ENCODE measurements at places on chromosomes 2 and 18.

DNA sequence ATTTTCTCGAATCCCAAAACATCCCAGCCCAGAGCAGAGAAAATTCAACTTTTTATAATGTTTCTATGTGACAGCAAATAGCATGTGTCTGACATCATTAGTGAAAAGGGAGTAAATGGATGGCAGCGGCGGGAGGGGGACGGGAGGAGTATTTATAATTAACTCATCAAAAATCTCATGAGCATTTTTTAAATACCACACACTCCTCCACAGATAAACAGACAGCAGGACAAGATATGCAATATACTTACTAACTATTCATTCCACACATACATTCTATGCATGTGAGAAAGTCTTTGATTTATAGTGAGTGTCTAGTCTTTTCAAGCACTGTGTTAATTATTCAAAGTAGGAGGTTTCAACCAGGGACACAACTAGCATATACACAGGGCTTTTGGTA, 107.6 kb downstream of the LRP2 start:
- no peak for DNase-seq

DNA sequence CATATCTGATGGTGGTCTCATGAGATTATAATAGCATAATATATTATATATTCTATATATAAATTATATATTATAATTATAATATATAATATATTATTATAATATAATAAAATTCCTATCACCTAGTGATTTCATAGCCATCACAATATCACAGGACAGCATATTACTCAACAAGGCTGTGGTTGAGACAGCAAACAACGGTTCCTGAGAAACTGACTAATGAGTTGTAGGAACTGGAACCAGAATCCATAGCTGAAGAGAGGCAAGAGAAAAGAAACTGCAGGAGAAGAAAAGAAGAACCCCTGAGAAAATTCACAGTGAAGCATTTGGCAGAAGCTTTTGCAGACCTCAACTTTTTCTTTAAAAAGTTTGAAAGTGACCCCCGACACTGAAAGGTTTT, 84.0 kb downstream of the BCL2L11 start:
- DNase-seq = no peak

DNA sequence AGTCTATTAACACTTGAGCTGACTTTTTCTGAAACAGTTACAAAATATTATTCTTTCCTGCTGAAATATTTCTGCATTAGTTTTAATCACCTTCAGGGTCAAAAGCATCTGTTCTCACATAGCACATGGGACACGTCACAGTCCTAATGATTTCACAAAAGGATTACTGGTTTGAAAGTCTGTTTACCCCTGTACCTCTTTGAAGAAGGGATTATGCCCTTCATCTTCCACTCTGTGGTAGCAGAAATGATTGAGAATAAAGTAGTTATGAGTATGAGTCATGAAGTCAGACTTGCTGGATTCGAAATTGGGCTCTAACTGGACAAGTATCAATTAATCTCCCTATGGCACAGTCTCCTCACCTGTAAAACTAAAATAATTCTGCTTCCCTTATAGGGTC, 121.2 kb downstream of the SATB2 start:
- DNase-seq = no peak

GRCh38 chr18:62725896-62726295, 10.6 kb downstream of the PHLPP1 start:
- no peak for DNase-seq

DNA sequence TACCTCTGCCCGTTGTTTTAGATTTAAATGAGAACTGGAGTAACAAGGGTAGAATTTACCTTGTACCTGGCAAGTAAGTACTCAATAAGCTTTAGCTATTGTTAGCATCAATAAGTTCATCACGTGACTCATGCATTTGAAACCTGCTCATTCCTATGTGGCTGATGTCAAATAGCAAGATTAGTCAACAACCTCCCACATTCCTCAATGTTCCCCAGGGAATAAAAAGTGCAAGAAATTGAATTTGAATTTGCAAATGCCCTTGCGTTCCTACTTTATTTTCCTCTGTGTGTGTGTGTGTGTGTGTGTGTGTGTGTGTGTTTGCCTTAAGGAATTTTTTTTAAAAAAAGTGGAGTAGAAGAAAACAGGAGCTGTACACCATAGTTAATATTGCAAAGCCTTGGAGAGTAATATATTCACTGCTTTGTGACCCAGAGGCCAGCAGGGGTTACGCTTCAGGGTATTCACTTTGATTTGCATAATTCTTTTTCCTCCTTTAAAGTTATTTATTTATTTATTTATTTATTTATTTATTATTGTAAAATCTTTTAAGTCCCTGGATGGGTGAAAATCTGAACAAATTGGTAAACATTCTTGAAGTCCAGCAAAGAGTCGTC, 43.9 kb upstream of the DNAH7 start:
- no peak for DNase-seq

GRCh38 chr2:231463698-231464575, at the start of gene NCL:
TSS of gene NCL (minus strand) at chr2:231464484. CDS start at chr2:231464353, 131 bp downstream.
- DNase-seq = peak; percentile 80

GRCh38 chr2:133346654-133347053, 221.6 kb downstream of the NCKAP5 start:
- DNase-seq = no peak

GRCh38 chr2:17646081-17646554, 105.6 kb downstream of the VSNL1 start:
- no peak for DNase-seq

DNA sequence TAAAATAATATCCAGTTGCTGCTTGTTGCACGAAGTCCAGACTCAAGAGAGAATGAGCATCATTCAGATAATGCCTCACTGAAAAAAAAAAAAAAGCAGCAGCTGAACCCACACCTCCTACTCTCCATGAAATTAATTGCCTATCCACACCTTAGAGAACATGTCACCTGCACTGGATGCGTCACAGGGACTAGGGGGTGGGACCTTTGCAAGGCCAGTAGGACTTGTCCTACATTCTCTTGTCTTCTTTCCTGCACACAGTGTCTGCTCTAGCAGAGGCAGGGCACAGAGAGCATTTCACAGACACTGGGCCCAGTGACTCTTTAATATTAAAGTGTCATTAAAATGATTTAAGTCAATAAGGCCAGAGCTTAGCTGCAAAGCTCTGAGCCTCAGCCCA, at the start of gene ABCA12:
ABCA12 (minus strand) TSS at position 148 of the 400 bp plus-strand sequence. CDS start 418 bp downstream, outside the sequence.
- DNase-seq = no peak
